ENCODE measurements at places on chromosomes 6 and 20.

GRCh38 chr6:21045135-21045700 lies 511.0 kb downstream of the CDKAL1 start:
- DNase-seq: no peak

- DNase-seq: no peak
Observed at GRCh38 chr6:3825331-3825831, 23.8 kb upstream of the FAM50B start.

DNA sequence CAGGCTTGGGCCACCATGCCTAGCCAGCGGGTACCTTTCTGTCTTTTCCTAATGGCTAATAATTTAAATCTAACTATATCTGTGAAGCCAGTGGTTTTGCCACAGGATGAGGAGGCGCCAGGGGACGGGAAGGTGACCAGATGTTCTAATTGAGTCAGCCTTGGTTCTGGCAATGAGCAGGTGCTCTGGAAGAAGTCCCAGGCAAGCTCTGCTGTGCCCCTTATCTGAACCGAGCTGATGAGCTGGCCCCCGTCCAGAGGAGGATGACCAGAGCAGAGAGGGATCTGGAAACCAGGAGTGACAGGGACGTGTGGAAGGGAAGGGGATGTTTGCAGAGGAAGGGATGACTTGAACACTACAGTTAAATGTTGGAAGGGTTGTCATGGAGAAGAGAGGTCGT lies 46.7 kb downstream of the SLC35D3 start:
- DNase-seq: no peak

DNA sequence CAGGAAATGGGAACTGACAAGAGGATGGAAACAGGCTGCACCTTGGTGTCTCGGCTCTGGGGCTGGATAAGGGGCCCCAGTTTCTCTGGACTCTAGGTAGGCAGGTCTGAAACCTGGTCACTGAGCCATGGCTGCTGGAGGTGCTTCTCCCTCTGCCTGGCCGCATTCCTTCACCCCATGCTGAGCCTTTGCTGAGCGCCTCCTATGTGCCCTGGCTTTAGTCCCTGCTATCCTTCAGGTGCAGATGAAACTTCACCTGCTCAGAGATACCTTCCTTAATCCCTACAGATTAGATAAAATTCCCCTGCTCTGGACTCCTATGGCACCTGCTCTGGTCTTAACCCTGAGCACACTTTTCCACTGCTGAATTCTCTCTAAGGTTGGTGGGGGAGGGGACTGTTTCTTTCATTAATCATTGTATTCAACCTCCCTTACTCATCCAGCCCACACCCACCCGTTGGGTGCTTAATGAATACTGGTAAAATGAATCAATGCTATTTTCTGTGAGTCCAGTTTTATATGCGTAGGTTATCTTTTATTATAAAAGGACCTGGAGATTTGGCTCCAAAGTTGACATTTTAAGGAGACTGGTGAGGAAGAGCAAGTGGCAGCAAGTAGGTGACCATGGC lies 19.3 kb downstream of the MYLK4 start:
- no peak for DNase-seq

DNA sequence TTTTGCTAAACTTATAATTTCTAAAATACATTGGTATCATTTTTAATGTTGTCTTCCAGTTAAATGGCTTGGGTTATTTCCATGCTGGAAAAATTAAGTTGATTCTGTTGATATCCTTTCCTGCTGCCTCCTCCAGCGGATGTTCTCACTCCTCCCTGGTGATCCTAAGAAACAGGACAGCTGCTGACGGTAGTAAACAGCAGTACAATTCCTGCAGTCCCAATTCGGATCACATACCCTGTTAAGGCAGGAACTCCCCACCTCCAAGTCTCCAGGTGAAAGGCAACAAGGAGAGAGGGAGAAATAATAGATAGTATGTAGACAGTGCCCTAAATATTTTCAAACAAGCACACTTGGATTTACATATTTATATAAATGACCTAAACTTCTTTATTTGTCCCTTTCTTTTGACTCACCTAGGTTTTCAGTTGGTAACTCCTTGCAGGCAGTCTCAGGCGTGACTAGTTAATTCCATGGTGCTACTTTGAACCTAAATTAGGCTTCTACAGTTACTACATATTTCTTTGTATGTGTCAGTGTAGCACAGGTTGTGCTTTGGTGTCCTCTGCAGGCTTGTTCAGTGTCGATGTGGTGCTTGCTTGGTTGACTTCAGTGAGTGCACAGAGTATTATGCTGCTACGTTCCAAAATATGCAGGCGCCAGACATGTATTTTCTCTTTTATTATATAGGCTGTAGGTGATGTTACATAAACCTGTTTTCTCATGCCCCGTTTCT lies 126.0 kb downstream of the ADGRB3 start:
- no peak for DNase-seq

- no peak for DNase-seq
Observed at GRCh38 chr20:19283490-19284025, 71.1 kb downstream of the SLC24A3 start.

DNA sequence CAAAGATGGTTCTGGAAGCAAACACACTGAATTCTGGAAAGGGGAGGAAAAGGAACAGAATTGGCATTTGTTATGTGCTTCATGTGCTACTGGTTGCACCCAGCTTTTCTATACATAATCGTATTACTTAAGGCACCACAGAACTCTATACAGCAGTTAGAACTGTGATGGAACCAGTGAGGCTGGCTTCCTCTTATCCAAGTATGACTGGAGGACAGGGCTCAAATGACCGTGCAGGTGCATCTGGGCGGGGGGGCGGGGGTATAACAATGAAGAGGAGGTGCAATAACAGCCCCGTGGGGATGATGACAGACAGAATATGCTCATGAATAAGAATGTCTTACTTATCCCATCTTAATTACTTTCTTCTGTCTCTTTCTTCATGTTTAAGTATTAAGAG lies 144.2 kb downstream of the BTBD9 start:
- DNase-seq: no peak

DNA sequence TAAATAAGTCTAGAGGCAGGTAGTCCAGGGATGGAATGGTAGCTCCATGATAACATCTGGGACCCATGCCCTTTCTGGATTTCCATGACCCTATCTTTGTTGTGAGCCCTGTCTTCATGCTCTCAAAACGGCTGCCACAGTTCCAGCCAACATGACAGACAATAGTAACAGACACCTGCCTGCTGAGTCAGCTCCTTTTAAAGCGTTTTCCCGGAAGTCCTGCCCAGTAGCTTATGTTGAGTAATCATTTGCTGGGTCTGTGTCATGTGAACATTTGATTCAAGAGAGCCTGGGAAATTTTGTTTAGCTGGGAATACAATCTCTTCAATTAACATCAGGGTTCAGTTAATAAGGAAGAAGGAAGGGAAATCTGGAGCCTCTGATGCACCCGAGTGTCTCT lies 262.2 kb upstream of the SULF2 start:
- DNase-seq: no peak

DNA sequence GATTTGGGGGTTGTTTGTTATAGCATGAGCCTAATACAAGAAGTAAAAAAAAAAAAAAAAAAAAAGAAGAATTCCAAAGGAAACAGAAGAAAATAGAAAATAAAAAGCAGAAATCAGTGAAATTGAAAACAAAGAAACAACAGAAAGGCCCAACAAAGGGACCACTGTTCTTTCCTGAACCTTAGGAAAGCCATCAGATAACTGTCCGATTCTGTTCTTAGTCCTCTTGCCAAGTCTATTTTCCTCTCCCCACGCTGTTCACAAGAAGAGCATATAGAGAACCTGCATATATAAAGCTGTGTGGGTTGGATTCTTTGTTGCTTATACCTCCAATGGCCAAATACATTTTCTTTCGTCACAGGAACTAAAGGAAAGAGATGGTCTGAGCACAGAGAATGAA lies 38.0 kb upstream of the IPCEF1 start:
- no peak for DNase-seq

- DNase-seq: no peak
Observed at GRCh38 chr20:14418376-14418775, 81.0 kb upstream of the FLRT3 start.

- DNase-seq: no peak
Observed at GRCh38 chr20:56171087-56172012, 77.2 kb upstream of the MC3R start.

GRCh38 chr20:1282966-1283365 lies 16.9 kb downstream of the SNPH start:
- DNase-seq: no peak

- DNase-seq: no peak
Observed at GRCh38 chr6:166904101-166904746, 52.1 kb downstream of the RNASET2 start.

- no peak for DNase-seq
Observed at GRCh38 chr6:3370361-3371221, 86.3 kb downstream of the SLC22A23 start.

GRCh38 chr6:158605266-158605878 lies 39.2 kb downstream of the DYNLT1 start:
- DNase-seq: peak; percentile 53

GRCh38 chr6:39891976-39892375 lies 42.3 kb downstream of the MOCS1 start:
- DNase-seq: no peak

GRCh38 chr6:42555477-42556457 lies 8.1 kb upstream of the UBR2 start:
- DNase-seq: peak; percentile 29

- no peak for DNase-seq
Observed at GRCh38 chr6:121000381-121000780, 333.9 kb downstream of the TBC1D32 start.

DNA sequence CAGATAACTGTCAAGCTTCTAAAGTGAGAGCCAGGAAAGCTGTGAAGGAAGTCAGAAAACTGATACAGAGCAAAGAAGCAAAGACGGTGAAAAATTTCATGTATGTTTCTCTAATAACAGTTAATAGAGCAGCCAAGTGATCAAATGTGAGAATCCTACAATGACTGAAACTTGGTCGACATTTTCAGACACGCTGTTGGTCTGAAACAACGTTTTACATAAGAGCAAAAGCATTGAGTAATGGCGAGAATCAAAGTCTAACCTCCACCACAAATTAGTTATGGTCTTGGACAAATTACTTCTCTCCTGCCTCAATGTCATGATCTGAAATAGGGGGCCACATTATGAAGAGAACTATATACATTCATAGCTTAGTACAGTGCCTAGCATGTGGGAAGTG lies 3.3 kb downstream of the MKKS start:
- DNase-seq: no peak

DNA sequence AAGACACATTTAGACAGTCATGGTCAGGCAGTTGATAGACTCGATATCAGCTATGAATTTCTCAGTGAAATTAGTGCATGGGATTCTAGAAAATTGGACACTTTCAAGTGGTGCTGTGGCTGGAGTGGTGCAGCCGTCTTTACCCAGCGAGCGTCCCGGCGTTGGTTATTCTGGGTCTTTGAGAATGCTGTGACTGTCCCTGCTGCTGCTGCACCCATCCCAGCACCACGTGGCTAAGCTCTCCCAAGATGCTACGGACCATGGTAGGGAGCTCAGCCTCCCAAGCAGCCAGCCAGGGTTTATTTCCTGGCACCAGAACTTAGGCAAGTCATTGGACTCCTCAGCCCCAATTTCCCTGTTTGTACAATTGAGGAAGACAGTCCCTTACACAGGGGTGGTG lies 147.2 kb upstream of the RPS6KA2 start:
- no peak for DNase-seq

DNA sequence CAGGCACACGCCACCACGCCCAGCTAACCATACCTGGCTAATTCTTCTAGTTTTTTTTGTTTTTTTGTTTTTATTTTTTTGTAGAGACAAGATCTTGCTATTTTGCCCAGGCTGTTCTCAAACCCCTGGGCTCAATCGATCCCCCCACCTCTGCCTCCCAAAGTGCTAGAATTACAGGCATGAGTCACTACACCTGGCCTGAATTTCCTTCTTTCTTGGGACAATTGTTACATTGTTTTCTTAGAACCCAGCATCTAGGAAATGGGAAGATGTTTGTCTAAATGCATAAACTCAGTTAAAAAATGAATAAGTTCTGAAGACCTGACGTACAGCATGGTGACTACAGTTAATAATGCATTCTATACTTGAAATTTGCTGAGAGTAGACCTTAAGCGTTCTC lies 10.8 kb upstream of the AGPAT4 start:
- DNase-seq: no peak

GRCh38 chr6:7784706-7785105 lies 58.8 kb downstream of the BMP6 start:
- no peak for DNase-seq

- no peak for DNase-seq
Observed at GRCh38 chr6:122709922-122710512, 69.5 kb upstream of the FABP7 start.

DNA sequence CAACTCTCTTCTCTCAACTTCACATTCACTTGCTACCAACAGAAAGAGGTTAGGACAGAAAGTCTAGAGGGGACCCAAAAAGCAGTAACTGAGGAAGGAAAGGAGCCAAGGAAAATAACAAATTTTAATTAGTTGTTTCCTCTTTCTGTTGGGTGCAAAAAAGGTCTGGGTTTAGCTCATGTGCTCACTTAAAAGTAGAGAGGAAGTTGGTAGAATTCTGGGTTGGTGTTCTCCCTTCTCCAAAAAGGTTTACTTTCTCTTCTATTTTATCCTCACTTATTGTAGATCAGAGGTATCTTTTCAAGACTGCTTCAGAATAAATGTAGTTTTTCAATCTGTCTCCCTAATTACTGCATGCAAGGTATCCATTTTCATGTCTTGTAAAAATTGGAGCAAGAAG lies 42.8 kb downstream of the MAP3K7 start:
- DNase-seq: no peak

GRCh38 chr20:41242807-41243206 lies 74.7 kb downstream of the ZHX3 start:
- DNase-seq: no peak

DNA sequence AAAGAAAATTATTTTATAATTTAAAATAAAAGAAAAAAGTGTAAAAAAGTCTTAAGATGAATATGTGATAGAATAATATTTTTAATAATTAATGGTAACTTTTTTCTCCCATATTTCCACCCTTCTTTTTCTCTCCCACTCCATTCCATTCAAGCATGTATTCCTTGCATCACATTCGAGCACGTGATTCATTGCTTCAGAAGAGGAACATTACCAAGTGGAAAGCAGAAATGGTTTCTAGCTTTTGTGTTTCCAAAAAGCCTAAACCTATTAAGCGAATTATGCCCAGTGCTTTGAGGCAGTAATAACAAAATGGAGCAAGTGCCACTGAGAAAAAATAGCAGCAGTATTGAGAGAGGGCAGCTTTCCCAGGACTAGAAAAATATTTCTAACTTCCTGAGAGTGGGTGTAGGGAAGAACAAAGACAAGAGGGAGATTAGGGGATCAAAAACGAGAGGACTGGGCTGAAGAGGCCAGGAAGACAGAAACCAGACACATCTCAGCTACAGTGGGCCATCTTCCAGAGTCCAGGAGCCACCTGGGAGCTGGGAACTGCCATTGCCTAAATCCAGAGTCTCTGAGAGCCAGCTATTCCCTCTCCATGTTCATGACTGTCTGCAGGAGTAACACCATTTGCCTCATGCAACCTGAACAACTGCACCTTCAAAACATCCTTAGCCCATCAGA lies 15.0 kb upstream of the AKIRIN2 start:
- DNase-seq: no peak

- no peak for DNase-seq
Observed at GRCh38 chr6:37116326-37116725, 53.6 kb upstream of the PIM1 start.

DNA sequence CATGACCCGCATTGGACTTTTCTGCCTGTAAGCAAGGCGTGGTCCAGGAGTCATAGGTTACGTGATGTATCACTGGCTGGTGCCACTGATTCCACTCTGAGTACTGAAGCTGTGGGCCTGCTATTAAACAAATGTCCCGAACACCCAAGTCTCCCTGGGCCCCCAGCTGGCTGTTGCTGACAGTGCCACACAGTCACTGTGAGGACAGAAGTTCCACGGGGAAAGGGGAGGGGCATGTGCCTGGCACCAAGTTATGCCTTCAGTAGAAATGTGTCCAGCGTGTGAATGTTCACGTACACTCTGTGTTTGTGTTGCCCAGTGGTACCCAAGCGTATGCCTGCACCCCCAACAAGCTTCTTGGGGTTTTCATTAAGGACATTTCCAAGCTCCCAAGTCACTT lies 171.4 kb upstream of the QKI start:
- no peak for DNase-seq
